Sciatic nerve (tissue), 2 donors: ENCODE measurements at places on chromosomes 1 and 21. TPM values are rescaled to one million over a fixed set of nuclear protein-coding genes. Genes with fewer than 3 reads are reported as not detected.

DNA sequence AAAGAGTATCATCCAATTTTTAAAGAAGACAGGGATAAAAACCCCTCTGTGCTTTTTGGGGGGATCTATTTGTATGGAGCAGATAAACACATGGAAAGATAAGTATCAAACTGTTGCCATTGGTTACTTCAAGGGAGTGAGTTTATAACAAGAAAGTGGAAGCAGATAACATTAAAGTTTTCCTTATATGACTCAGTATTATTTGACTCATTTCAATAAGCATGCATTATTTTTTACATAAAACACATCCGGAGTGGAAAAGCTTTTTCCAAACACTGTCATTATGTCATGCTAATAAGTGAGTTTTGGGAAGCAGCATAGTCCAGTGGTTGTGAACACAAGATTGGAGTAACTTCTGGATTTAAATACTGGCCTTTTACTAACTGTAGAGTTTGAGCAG is 452.2 kb downstream of the LTN1 start:
- no peak for DNase-seq

DNA sequence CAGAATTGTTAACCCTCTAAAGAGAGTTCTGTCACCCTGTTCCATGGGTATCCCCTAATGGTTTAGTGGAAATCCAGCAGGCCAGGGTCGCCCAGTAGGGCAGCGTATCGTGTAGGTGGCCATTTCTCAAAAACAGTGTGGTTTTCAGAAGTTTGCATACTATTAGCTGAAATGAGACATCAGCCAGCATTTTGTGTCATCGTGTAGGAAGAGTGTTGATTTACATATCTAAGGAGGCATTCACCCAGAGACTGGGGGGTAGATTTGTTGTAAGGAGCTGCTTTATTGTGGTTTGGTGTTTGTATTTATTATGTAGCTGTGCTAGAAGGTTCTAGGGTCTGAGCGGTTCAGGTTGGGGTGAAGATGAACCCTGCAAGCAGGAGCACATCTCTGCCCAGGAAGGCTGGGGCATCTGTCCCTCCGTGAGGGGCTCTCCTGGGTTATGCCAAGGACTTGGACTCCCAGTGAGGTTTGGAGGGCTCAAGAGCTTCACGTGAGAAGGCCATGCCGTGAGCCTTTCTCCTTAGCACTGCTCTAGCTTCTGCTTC is 174.4 kb downstream of the PGBD5 start:
- DNase-seq: no peak

DNA sequence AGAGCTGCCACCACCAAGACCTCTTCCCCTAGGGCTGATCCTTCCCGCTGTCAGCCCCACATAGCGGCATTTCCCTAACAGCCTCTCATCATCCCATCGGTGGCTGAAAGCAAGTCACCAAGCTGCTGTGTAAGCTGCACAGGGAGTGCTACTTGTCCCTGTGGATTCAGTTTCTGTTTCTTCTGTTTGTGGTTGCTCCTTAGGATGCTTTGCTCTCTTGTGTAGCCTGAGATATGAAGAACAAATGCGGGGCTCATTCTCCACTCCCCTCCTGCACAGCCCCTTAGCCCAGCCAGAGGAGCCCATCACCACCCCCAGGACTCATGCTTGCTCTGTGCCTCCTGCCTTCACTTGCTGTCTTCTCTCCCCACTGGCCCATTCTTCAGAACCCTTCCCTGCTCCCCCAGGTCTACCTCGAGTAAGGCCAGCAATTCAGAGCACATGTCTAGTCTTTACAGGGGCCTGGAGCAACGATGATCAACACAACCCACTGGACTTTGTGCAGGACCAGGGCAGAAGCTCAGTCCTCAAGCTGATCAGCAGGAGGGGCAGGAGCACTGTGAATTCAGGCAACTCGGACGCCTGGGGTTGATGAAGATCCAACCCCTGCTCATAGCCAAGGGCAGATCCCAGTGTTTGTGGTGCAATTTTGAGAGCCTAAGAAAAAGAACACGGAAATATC is 82.6 kb upstream of the GALNT2 start:
- DNase-seq: no peak

GRCh38 chr1:163565166-163565565 is 243.4 kb downstream of the NUF2 start:
- DNase-seq: no peak

TMIGD3 gene
- total RNA-seq: 1.2 TPM
